CD4-positive, alpha-beta T cell treated with Interleukin-21 for 1 hour (primary cell): ENCODE measurements at places on chromosomes 16 and 17.

GRCh38 chr17:70414300-70414699 lies 245.0 kb downstream of the KCNJ2 start:
- DNase-seq: no peak

- no peak for DNase-seq
Measured at GRCh38 chr17:79478051-79478461, 132.8 kb downstream of the RBFOX3 start.

GRCh38 chr16:48206594-48207242 lies 37.4 kb upstream of the LONP2 start:
- DNase-seq: no peak

DNA sequence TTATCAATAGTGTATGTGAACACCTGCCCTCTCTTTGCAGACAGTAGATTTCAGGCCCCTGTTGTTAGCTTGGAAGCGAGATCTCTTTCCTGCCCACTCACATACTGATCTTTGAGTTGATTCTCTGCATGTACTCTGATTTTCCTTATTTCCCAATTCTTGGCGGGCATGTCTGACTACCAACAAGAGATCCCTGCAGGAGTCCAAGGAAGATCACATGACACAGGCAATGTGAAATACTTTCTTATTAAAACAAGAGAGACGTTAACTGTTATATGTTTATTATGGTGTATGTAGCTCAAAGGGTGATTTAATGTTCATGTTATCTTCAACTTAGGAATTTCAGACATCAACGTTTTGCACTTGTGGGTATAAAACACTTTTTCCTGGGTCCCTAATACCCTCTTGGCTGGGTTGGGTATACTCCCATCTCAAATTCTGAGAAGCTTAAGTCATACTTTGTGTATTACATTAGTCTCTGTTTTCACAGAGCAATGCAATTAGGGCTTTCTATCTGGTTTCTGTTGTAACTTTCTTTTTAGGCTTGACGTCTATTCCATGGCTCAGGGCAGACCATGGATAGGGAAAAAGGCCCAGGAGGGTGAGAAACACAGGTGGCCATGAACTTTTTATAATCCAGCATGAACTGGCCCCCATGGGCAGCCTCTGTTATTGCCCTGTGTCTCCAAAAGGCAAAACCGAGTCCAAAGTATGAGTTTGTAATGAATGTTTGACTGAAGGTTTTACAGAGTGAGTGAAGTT lies 32.2 kb downstream of the HSD17B2 start:
- no peak for DNase-seq

DNA sequence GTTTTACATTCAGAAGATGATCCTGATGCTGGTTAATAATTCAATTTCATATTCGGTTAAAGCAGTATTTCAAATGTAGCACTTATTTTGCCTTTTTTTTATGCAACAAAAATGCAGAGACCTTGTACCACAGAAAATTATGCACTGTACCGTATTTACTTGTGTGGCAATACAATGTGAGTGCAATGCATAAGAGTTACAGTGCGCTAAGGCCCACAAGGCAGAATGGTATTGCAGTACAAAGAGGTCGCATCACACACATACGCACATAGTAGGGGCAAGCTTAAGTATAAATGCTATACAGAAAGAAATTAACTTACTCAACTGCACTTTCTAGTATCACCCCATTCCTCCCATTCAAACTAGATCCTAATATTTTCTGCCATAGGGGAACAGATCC lies 103.0 kb downstream of the SYCE1L start:
- no peak for DNase-seq

DNA sequence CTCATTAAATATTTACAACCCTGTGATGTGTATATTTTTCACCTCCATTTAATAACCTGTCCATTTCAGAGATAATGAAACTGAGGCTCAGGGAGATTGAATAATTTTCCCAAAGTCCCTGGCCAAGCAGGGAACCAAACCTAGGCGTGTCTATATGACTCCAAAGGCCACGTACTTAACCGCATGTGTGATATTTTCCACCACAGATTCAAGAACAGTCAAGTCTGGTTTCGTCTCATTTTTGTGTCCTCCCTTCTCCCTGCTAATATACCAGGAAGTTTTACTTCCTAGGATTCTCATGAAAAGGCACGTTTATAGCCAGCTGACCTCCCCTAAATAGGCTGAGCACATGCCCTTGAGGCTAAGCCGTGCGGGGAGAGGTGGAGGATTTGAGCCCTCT lies 15.3 kb downstream of the WFIKKN2 start:
- no peak for DNase-seq

GRCh38 chr17:50882851-50883250 lies 16.7 kb upstream of the TOB1 start:
- no peak for DNase-seq

DNA sequence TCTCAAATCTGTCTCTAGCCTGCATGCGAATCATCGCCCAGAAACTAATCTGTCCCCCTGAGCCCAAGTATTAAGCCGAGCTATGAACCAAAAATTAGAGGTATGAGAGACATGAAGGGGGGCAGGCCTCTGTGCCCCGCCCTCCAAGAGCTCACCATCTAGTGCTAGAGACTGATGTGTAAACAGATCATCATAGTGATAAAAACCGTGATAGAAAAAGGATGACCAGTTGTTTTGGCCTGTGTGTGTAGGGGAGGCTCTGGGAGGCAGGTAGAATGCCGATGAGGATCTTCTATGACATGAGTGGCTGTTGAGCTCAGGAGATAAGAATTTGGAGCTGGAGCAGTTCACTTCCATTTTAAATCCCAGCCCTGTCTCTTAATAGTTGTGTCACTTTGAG lies 89.1 kb upstream of the TBX2 start:
- DNase-seq: no peak
